Stimulated activated naive CD4-positive, alpha-beta T cell (primary cell): ENCODE measurements at places on chromosomes 5 and 9.

- DNase-seq = no peak
Observed at GRCh38 chr5:127176769-127177168, 103.5 kb upstream of the C5orf63 start.

- DNase-seq = no peak
Observed at GRCh38 chr9:4706971-4707622, 27.7 kb downstream of the CDC37L1 start.

DNA sequence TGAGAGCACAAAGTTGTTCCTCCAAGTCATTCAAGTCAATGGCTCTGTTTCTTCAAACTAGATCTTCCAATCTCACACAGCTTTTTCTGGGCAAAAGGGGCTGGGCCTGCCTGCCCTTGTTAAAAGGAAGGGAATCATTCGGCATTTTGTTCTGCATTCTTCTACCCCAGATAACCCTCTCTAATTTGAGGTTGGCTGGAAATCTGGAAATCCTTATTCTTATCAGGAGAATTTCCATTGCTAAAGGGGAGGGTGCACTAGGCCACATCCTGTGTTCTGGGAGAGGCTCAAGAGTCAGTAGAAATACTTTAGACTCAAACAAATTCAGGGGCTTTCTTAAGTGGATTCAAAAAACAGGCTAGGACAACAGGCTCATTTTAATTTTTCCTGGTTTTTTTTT is 384.7 kb upstream of the ZNF462 start:
- no peak for DNase-seq

DNA sequence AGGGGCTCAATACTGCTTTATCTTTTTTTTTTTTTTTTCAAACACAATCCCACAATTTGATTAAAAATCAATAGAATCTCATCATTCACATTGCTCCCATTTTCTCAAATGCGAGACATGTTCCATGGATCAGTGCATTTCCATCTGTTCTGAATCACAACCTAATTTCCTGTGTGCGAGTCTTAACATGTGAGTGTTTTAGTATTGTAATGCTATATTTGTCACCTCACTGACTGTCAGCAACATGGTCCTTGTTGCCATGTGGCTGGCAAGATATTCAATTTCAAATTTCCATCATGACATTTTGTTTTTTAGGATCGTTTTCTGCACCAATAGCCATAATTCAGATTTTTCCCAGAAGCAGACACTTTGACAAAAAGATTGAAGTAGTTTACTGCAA is 233.2 kb upstream of the PRDM9 start:
- no peak for DNase-seq

DNA sequence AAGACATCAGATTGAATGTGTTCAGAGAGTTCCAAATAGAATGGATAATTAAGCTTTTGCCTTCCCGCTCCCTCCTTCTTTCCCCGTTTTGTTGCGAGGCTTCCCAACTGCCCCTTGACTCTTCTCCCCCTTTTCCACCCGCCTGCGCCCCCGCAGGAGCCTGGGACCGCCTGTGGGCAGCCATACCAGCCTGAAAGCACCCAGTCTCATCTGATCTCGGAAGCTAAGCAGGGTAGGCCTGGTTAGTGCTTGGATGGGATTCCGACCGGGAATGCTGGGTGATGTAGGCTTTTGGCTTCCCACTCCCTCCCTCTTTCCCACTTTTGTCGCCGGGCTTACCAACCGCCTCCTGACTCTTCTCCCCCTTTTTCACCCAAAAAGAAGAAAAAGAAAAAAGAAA is 6.8 kb upstream of the HSD17B4 start:
- DNase-seq = no peak

GRCh38 chr9:121589986-121590385 is 61.4 kb upstream of the DAB2IP start:
- no peak for DNase-seq

DNA sequence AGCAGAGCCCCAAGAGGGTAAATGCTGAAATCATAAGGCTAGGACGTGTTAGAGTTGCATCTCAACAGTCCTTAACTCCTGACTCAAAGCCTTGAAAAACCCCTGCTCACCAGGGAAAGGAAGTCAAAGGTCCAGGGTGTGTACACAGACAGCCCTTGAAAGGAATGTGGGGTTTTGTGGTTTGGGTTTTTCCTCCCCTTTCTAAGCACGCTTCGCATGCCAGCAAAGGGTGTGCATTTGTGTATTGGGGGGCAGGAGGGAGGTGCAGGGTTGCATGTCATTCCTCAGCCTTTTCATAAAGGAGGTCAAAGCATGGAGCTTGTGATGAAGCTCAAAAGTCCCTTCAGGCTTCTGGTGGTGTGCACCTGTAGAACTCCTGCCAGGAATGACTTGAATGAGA is 17.3 kb upstream of the XPA start:
- peak; percentile 8 for DNase-seq

GRCh38 chr5:14109041-14109747 is 33.9 kb upstream of the TRIO start:
- no peak for DNase-seq

DNA sequence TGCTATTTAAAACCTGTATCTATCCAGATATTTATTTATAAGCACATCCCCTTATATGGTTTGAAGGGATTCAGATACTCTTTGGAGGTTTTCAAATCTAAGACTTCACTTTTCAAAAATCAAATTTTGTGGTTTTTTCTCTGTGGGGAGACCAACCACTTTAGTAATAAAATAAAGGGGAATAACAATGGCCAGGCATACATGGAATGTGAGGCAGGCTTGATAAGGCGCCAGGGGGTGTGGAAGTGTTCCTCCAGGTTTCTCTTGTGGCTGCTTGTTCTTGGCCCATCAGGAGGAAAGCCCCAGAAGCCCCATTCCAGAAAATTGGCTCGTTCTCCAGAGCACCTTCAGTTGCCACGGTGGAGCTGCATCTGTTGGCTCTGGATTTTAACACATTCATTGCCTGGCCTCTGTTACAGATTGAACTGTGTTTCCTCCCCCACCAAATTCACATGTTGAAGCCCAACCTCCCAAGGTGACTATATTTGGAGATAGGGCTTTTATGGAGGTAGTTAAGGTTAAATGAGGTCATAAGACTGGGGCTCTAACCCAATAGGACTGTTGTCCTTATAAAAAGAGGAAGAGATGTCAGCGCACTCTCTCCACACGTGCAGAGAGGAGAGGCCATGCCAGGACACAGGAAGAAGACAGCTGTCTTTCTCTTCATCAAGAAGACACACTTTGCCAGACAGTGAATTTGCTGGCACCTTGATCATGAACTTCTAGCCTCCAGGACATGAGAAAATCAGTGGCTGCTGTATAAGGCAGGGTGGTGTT is 195.9 kb downstream of the TMEM38B start:
- DNase-seq = no peak

DNA sequence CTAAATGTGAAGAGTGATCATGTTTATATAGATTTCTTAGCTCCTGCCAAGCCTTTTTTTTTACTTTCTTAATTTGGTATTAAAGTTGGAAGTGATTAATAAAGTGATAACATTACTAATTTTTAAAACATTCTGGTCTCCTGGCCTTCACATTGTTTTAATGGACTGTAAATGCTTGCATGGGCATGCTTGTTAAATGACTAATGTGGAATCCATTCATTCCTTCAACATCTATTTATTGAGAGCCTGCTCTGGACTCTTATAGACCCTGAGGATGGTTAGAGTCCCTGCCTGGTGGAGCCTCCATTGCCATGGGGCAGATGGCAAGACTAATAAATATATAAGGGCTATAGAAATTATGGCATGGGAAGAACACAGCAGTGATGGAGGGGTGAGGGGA is 103.5 kb downstream of the NTRK2 start:
- DNase-seq = no peak

- DNase-seq = no peak
Observed at GRCh38 chr5:169050146-169050571, 250.8 kb downstream of the SLIT3 start.

GRCh38 chr5:109705596-109705995 is 15.9 kb downstream of the MAN2A1 start:
- no peak for DNase-seq

DNA sequence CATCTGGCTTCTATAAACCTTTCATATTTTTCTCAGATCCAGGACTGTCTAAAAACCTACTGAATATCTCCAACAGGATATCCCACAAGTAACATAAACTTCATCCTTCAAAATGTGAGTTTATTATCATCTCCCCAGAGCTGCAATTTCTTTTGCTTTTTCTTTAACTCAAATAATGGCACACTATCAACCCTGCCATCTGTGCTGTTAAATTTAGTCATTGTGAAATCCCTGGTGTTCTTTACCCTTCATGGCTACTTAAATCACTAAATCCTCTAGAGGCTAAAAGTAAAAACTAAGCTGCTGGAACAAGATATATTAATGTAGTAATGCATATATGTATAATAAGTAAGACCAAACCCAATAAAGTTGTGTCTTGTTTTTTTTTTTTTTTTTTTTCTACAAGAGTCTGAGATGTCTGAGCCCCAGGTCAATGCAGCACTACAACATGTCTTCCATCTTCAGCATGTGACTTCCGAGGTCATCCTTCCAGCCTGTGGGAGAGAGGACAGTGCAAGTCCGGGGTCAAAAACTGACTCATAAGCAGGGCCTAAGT is 362.9 kb downstream of the ADGRV1 start:
- DNase-seq = no peak

DNA sequence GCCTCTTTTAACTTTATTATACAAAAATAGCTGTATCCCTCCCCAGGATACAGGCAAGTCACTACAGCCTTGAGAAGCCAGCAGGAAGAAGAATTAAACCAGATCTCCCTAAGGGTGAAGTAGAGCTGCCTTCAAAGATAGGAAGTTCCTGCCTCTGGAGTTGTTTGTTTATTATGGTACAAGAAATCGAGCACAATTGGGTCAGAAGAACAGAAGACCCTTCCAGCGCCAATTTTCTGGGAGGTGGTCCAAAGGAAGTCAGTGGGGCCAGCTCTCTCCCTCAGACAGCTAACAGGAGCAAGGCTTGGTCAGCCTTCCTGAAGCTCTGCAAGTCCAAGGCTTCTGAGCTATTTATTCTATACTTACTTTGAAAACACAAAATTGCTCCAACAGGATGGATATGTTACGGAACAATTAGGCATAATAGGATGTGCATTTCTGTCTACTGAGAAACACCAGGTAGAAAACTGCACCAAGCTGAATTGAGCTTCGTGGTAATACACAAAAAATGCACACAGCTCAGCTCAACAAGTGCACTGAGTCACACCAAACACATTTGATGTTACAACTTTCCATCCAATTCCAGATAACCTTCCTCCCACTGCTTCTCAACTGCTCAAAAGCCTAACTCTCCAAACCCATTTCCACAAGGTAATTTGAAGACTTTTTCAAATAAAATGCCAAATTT is 16.0 kb downstream of the SERINC5 start:
- DNase-seq = no peak

DNA sequence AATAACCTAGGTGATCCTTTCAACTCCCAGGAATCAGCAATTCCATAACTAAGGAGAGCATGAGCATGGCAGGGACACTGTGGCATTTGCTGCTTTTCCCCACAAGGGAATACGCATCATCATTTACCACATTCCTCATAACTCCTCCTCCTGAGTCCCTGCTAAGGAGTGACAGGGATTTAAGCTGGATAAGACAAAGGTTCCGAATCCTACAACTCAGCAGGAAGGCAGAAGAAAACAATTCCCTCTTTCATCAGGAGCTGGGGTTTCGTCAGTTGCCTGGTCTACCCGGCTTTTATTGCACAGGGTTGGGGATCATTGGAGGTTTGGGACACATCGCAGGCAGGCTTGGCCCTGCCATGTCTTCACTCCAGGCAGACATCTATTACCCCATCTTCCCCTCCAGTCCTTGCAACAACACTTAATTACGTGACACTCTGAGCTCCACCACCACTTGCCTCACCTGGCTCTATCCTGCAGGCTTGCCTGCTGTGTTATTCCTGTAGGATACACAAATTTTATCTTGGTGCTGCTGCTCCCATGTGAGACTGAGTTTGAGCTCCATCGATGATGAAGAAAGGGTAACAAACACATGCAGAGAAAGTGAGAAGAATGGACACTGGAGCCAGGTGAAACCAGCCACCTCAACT is 563.0 kb upstream of the KLF4 start:
- no peak for DNase-seq

DNA sequence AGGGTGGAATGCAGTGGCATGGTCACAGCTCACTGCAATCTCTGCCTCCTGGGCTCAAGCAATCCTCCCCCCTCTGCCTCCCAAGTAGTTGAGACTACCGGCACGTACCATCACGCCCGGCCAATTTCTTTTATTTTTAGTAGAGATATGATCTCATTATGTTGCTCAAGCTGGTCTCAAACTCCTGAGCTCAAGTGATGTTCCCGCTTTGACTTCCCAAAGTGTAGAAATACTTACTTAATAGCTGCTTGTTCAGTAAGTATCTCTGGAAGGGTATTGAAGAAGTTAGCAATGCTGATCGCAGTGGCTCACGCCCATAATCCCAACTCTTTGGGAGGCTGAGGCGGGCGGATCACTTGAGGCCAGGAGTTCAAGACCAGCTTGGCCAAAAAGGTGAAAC is 35.7 kb upstream of the PLIN2 start:
- DNase-seq = no peak

DNA sequence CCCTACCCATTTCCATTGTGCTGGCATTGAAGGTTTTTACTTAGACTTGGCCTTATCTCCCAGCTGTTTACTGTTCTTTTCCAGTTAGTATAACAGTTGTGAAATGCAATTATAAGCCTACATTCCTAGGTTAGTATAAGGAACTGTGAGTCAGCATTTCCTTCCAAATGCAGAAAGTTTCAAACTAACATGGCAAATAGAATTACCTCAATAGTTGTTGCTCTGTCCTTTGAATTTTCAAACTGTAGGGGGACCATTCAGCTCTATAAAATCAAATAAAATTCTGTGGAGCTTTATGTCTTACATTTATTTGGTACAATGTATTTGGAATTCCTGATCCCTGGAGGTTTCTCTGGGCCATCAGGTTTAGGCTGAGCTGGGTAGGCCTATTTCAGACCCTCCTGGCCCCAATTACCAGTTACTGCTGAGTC is 47.2 kb downstream of the ARHGEF28 start:
- DNase-seq = no peak

DNA sequence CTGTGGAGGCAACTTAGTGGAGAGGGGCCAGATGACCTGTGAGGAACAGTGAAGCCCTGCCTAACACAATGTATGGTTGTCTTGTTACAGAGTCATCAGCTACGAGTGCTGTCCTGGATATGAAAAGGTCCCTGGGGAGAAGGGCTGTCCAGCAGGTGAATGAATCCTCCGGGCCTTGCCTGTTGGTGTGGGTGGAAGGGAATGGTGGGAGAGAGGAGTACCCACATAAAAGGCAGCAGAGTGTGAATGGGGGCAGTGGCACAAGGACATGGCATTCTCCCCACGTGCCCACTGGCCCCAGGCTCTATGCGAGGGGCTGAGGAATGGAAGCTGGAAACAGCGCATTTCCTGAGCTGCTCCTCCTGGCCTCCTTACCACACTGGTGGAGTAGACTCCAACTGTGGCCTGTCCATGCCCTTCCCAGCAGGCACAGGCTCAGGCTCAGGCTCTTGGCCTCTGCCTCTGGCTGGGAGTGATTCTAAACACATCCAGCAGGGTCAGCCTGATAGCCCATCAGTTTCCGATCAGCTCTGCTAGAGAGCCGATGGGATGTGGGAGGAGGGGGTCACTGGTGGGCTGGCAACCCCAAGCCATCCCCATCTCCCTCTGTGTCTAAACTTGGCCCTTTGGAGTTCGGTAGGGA is 15.3 kb downstream of the TGFBI start:
- DNase-seq = no peak
